Mammary microvascular endothelial cell (primary cell): ENCODE measurements at places on chromosomes 7 and 10. TPM values are rescaled to one million over a fixed set of nuclear protein-coding genes. Genes with fewer than 3 reads are reported as not detected.

OR6B1 gene
- total RNA-seq, result not detected in 2 replicates

SPDYE8 gene
- total RNA-seq, result not detected in 2 replicates

MKI67 gene
- 44.1 and 52.9 TPM in 2 replicates for total RNA-seq

C1QL3 gene
- 0.05 and 0.07 TPM in 2 replicates for total RNA-seq

FGFBP3 gene
- total RNA-seq, result 0.15 and 0.33 TPM in 2 replicates

JAKMIP3 gene
- under 0.01 TPM in 1 of 2 replicates, not detected in the other for total RNA-seq

MLXIPL gene
- not detected in 2 replicates for total RNA-seq

GAD2 gene
- not detected in 2 replicates for total RNA-seq

SFTPA1 gene
- not detected in 2 replicates for total RNA-seq
